ENCODE measurements at places on chromosomes 16 and 17.

- DNase-seq: no peak
Observed at GRCh38 chr16:19704321-19705145, 13.5 kb downstream of the KNOP1 start.

GRCh38 chr17:51263006-51263405, 2.7 kb downstream of the UTP18 start:
- DNase-seq: no peak

DNA sequence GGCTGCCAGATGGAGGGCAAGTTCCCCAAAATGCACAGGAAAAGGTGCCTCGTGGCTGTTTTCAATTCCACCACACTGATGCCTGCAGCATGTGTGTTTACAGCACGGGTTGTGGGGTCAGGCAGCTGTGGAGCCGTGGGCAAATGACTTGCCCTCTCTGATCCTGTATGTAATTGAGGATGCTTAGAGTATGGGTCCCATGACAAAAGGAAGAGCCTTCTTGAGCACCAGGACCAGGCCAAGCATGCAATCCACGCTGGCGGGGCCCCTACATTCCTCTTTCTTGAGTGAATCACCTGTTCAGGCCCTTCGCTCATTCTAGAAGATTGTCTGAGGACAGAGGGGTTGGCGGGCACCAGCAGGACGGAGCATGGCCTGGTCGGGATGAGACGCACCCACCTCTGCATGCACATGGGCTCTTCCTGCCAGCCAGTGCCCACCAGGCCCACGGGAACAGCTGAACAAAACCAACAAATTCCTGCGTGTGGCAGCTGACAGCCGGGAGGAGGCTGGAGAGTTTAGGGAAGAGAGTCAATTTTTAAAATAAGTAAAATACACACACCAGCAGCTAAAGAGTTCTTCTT, 1.4 kb upstream of the CTRB2 start:
- no peak for DNase-seq

DNA sequence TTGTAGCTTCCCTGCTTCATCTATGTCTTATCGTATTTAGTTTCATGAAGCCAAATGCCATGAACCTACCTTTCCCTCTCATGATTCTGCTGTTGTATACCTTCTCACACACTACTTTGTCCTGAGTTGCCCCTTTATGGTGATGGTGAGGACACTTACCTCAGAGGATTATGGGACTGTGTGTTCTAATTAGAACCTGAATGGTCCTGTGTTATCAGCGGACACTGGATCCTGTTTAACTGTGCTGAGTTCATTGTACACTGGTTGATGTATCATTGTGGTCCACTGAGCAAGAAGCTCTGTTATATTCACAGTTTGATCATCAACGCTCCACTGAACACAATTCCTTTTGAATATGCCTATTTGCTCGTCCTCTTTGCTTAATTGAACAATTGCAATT, 343.0 kb downstream of the RBFOX1 start:
- no peak for DNase-seq

DNA sequence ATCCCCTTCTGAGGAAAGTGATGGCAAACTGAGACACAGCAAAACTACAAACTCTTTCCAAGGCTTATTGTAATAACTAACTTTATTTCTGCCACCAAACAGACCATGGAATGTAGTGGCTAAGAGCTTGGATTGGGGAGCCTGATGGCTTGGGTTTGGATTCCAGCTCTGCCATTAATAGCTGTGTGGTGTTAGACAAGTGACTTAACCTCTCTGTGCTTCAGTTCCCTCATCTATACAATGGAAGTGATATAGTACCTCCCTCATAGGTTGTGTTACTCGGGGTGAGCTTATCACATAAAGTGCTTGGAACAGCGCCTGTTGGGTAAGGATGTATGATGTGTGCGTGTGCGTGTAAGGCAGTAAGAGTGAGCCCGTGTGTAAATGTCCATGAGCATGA, 5.9 kb upstream of the RNF112 start:
- DNase-seq: no peak

DNA sequence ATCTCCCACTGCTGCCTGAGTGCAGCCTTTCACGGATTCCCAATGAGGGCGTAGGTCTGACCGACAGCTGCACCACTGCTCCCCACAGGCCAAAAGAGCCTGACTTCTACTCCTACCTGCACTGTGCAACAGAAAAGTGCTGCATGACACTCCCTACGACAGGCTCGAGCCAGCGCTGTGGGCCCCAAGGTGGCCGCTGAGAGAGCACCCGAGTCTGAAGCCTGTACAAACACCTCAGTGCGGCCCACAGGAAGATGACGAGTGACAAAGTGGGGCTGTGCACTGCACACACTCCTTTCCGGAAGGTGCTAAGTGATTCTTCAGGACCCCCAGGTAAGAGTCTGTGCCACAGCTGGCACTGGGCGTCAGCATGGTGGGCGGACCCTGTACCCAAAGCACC, 41.2 kb downstream of the FANCA start:
- no peak for DNase-seq

GRCh38 chr17:19978209-19978802, 678 bp upstream of the AKAP10 start:
- DNase-seq: no peak

DNA sequence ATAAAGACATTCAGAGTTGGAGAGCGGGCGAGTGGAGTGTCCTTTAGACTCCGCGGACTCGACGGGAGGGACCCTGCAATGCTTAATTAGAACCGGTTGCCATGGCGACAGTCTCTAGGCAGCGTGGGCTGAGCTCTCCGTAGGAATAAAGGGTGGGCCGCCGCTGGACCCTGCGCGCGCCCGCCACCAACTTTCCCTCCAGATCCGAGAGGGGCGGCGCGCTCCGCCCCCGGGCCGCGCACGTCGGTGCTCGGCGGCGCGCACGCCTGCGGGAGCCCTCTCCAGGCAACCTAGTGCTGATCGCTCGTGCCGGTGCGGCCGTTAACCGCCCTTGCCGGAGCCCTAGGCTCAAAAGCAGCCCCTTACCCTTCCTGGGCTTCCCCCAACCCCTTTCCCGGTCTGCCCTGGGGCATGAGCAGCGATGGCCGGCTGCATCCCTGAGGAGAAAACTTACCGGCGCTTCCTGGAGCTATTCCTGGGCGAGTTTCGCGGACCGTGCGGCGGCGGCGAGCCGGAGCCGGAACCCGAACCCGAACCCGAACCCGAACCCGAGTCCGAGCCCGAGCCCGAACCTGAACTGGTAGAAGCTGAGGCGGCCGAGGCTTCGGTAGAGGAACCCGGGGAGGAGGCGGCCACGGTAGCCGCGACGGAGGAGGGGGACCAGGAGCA, at the start of gene PPM1E:
Gene PPM1E (plus strand): TSS at position 278 of the 669 bp plus-strand sequence.
- DNase-seq: no peak

DNA sequence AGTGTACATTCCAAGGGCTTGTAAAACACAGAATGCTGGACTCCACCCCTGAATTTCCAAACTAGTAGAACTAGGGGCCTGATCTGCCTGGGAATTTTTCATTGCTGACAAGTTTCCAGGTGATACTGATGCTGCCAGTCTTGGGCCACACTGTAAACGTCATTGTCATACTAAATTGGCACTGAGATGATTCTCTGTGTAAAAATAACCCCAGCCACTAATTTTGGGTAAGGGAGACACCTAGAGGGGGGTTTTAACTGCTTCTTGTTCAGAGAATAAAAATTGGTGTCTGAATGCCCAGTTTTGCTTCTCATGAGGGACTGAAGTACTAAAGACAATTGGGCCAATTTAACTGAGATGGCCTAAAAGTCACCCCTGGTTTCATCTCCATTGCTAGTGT, 5.0 kb upstream of the CDH13 start:
- no peak for DNase-seq

DNA sequence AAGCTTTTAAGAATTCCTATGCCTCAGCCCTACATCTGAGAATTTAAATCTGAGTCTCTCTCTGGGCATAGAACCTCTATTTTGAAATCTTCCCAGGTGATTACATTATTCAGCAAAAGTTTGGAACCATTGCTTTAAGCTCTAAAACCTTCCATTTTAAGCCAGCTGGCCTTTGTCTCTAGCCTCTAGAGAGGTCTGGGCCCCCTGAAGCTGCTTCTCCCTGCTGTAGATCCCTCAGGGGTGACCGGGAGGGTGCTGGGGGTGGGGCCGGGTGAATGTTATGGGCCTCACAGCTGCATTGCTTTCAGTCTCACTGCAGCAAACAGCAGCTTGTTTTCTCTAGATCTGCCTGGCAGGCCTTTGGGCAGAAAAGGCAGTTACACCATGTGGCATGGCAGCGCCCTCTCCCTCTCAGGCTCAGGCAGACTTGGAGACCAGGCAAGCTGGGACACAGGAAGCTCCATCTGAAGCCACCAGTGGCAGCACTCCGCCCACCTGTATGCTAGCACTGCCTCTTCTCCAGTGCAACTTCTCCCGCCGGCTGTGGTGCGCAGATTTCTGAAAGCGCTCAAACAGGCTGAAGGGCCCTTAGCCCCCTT, 66.3 kb downstream of the MPRIP start:
- DNase-seq: no peak

DNA sequence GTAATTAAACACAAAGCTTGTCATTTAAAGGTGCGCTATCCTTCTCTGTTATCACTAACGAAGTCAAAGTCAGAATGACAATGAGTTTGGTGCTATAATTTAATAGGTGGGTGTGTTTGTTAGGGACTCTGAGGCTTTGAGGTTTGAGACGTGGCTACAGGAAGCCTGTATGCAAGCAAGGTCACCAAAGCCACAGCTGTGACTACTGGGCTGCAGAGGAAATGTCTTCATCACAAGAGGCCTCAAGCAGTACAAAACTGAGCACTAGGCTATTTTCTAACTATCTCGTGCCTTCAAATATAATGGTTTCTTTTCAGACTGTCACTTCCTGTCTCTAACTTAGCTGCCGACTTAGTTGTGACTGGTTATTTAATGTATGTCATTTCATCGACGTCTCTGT, 141.2 kb downstream of the AATF start:
- no peak for DNase-seq

DNA sequence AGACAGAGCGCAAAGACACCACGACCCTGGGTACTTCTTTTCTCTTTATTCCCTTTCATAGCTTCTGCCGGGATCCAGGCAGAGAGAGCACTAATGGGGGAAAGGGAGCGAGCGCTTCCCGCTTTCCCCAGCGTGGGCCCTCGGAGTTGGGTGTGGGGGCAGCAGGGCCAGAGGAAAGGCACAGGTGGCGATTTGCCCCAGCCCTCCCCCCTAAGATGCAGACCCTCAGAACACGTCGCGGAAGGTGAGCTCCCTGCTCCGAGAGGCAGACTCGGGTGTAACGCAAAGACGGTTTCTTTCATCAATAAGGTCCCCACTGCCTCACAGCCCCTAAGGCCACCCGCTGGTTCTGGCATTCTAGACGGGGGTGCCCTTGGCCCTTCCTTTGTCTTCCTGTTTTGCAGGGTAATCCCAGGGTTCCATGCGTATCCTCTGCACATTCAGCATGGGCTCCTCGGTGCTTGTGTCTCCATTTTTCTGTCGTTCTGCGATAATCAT, 570 bp upstream of the NME3 start:
- no peak for DNase-seq

- no peak for DNase-seq
Observed at GRCh38 chr17:30964876-30965275, 6.0 kb upstream of the RNF135 start.

DNA sequence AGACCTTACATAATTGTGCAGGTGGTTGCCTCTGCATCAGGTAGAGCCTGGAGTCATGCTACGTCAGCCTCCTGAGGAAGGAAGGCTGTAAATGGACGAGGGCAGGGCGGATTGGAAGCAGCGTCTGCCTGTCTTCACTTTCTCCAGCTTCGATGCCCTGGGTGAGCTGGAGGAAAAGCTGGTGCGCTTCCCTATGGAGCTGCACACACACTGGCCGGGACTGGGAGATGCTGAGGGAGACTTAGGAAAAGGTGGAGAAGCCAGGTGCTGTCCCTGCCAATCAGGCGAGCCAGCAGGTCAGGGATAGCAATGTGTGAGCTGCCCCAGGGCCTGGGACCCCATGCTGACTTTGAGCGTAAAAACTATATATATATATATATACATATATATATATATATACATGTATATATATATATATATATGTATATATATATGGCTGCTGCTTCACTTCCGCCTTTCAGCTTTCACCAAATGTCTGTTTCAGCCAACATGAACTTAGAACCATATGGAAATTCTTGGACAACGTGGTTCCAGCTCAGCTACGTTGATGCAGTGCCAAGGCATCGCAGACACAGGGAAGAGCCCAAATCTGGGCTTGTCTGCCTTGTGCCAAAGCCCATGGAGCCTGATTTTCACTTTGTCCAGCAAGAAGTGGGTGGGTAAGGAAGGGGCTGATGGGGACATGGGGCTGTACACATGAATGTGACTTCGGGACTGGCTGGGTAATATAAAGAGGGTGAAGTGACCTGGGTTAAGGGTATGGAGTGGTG, 71.5 kb upstream of the NKD1 start:
- no peak for DNase-seq

Measured in vagina (tissue), 2 donors.